ENCODE measurements at places on chromosomes 12 and 14.

- DNase-seq = no peak
Observed at GRCh38 chr12:94157981-94158411, 9.6 kb downstream of the PLXNC1 start.

GRCh38 chr14:74670726-74671411 is 42.0 kb downstream of the AREL1 start:
- no peak for DNase-seq

- DNase-seq = no peak
Observed at GRCh38 chr12:130880411-130880885, 8.6 kb downstream of the RAN start.

DNA sequence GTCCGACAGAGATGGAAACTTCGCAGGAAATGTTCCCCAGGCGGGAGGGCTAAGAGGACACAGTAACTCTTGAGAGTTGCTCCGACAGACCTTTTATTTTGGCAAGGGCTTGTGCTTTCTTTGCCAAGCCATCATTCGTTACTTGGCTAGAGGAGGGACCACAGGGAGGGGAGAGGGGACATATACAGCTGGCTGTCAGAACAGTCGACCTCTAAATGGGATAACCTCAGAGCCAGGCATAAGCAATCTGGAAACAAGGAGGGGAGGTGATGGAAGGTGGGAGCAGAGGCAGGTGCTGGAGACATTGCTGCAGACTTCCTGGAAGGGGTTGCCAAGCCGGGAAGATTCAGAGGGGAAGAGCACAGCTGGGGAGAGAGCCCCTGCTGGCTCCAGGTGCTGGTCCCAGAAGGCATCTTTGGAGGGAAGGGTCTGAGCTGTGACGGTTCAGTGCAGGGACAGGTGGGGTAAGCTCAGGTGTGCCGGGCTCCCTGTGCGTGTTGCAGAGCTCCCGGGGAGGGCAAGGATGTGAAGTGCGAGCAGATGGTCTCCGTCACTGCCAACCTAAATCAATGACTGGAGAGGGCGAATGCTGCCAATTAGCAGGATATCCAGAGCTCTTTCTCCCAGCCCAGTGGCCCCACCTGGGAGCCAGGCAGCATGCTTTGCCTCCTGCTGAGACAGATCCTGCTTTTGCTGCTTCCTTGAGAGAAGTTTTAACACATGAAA is 50.1 kb downstream of the CHST11 start:
- DNase-seq = no peak

GRCh38 chr12:89051065-89051677 is 301.1 kb downstream of the DUSP6 start:
- DNase-seq = peak; percentile 31

GRCh38 chr14:33693237-33693636 is 257.6 kb downstream of the EGLN3 start:
- no peak for DNase-seq

- no peak for DNase-seq
Observed at GRCh38 chr14:90568405-90568804, 171.6 kb downstream of the CALM1 start.

- DNase-seq = no peak
Observed at GRCh38 chr14:36057452-36058116, 118.9 kb downstream of the PTCSC3 start.

GRCh38 chr14:92456215-92457015 is 57.2 kb upstream of the RIN3 start:
- no peak for DNase-seq

DNA sequence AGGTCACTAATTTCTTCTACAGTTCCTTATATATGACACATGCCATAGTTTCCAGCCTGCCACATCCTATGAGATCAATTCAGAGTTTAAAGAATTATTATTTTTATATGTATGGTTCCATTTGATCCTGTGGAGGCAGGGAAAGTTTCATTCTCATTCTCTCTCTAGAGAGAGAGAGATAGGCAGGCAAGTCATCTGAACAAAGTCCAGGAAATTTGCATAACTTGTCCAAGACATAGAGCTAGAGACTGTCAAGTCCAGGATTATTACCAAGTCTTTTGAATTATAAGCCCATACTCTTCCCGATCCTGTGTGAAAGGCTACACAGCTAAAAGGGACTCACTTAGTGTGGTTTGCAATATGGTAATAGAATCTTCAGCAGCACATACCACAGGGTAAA is 215.3 kb downstream of the SSPN start:
- DNase-seq = no peak

- DNase-seq = no peak
Observed at GRCh38 chr12:49953961-49954846, 3.7 kb downstream of the AQP2 start.

DNA sequence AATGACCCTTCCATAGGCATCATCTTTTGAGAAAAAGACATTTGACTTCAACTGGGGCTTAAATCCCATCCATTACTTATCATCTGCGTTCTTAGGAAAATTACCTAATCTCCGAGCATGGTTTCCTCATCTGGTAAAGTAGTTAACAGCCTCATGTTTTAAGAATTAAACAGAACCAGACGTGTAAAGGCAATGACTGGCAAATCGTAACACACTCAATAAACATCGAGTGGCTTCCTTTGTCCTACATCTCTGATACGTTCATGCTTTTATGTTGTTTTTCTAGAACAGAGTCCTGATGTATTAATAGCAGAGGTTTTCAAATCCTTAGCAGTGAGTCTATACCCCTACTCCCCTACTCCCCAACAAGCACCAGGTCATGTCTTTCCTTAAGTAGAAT is 189.7 kb upstream of the RGS6 start:
- DNase-seq = peak; percentile 41

DNA sequence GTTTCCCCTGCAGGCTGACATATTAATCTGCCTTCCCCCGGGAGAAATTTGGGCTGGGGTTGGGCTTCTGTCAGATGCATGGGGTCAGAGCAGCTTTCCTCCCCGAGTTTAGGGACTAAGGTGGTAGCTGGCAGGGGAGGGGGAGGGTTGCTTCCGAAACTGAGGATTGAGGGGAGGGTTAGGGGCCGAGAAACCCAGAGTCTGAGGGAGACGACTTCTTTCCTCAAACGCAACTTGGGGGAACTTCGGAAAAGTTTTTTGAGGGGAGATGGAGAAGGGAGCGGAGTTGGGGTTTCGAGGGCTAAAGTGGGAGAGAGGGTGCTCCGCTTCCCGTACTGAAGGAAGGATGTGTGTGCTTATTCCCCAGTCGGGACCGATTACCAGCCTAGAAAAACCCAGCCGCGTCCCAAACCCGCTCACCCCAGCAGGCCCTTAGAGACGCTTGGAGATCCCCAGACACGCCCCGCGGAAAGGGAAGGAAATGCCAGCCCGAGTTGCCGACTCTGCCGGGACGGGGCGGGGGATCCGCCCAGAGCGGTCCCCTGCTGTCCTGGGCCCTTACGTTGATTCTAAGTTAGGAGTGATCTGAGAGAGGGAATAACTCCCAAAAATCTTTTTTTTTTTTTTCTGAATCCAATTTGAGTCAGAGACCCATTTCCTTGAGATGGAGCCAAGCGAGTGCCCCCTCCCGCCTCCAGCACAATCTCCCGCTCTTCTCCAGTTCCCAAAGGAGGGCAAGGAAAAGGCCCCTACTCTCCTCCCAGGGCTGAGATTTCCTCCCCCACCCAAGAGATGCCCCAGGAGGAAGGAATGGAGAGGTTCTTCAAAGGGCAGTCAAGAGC is 61.9 kb downstream of the SMUG1 start:
- no peak for DNase-seq

DNA sequence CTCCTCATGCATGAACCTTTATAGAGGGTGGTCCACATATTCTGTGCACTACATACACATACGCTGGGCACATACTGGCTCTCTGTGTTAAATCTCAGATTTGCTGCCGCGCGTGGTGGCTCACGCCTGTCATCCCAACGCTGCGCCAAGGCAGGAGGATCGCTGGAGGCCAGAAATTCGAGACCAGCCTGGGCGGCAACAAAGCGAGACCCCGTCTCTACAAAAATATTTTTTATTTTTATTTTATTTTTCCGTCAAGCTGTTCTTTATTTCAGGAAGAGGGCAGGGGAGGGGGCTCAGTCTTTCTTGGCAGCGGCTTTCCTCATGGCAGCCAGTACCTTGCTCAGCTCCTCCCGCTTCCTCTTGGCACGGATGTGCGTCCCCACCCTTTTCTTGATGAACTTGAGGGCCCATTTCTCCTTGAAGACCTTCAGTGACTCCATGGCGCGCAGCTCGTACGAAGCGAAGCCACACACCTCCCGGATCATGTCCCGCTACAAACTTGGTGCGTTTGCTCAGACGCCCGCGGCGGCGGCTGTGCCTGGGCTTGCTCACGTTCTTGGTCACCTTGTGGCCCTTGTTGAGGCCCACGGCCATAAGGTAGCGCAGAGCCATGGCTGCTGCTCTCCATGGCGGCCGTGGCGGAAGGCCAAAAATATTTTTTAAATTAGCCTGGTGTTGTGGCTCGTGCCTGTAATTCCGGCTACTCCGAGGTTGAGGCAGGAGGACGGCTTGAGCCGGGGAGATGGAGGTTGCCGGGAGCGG is 3.2 kb downstream of the DCAF4 start:
- no peak for DNase-seq

DNA sequence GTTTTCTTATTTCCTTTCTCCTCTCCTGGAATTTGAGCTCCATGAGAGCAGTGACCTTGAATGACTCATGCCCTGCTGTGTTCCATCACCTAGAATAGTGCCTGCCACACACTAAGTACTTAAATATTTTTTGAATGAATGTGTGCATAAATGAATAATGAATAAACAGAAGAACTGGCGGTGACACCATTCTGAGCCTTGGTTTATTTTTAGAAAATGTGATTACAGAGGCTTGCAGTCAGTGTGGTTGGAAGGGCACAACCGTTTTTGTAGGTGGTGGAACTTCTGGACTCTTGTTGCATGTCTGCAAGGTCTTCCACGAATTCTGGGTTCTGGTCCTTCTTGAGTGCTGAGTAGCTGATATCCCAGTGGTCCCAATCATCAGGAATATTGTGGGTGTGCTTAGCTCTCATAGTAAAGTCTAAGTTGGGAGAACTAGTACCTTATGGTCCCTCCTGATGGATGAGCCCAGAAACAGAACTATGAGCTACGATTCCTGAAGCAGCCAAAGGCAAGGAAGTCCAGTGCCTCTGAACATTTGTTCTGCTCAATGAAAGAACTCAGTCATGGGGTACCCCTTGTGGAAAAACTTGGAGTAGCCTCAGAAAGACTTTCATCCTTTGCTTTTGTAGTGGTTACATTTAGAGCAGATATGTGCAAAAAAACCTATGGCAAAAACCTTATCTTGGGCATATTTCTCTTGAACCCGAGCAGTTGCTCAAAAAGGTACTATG is 28.8 kb upstream of the BHLHE41 start:
- DNase-seq = peak; percentile 84

GRCh38 chr14:53942970-53943750 is 13.5 kb downstream of the BMP4 start:
- DNase-seq = no peak

- DNase-seq = peak; percentile 77
Observed at GRCh38 chr12:92561543-92561899, 141.3 kb upstream of the PLEKHG7 start.

DNA sequence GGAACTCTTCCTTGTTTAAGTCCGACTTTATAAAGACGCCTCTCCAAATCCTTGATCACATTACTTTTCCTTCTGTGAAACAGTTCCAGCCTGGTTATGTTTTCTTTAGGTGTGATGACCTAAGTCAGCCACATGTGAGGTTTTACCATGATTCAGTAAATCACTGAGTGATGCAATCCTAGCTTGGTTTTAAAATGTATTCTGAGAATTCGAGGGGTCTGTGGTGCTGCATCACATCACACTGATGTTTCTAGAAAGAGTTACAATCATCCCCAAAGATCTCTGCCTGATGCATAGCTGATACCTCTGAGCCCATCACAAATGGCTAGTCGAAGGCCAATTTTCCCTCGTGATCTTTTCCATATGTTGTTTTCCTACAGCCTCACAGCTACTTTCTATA is 152.7 kb downstream of the ANO2 start:
- peak; percentile 27 for DNase-seq

DNA sequence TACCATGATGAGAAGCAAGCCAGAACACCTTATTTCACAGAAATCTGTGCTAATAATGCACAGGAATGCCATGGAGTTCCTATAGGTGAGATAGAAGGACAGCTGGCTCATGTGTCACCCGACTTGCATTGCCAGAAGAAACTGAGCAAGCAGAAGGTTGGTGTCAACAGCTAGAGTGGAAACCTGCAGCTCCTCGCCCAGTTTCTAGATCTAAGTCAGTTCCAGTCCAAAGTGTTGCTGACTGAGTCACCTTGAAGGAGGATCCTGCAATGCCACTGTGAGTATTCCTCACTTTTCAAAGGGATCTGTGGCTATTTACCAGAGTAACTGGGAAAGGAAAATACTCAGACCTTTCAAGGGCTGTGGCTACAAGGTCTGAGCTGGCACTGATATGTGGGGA is 17.1 kb downstream of the CDKL1 start:
- no peak for DNase-seq

- DNase-seq = peak; percentile 66
Observed at GRCh38 chr12:84661786-84662185, 250.8 kb downstream of the SLC6A15 start.

DNA sequence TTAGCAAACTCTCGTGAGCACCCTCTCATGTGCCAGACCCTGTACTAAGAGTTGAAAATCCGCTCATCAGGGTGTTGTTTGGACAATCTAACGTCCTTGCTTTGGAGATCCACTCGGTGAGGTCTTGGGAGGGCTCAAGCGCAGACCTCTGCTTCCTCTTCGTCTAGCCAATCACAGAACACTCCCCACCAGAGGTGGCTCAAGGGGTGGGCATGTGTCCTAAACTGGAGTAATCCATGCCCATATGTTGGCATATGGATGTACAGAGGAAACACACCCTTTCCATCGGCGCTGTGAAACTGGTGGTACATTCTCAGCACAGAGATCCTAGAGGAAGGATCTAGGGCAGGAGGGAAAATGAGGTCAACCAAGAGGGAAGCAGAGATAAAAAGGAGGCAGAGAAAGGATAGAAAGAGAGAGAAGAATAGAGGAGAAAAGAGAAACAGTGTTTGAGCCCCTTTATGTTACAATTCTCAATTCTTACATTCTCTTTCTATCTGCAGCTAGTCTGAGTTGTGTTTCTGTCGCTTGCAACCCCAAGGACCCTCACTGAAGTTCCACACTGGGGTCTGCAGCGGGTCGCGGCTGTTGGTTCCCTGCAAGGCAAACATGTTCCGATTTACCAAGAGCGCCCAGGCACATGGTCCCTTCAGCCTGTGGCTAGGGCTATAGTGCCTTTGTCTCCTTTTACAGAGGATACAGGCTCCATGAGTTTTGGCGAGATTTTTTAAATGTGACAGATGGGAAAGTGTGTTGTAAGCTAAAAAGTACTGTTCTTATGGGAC is 40.5 kb downstream of the DLK1 start:
- no peak for DNase-seq

- DNase-seq = no peak
Observed at GRCh38 chr14:70827347-70827746, 18.0 kb upstream of the MAP3K9 start.

GRCh38 chr12:127162307-127162706 is 1104.7 kb upstream of the TMEM132C start:
- DNase-seq = no peak

- peak; percentile 33 for DNase-seq
Observed at GRCh38 chr12:40226705-40227104, 1.9 kb downstream of the LRRK2 start.

- DNase-seq = no peak
Observed at GRCh38 chr12:67151886-67152285, 117.3 kb upstream of the CAND1 start.

GRCh38 chr12:95335948-95336347 is 118.3 kb downstream of the VEZT start:
- DNase-seq = no peak
